ENCODE measurements at places on chromosomes 4 and X.
A peak's percentile ranks its signal among the peaks of the same experiment; 100 is the strongest.

GRCh38 chr4:87856816-87857215 lies 24.0 kb downstream of the MEPE start:
- DNase-seq = no peak

DNA sequence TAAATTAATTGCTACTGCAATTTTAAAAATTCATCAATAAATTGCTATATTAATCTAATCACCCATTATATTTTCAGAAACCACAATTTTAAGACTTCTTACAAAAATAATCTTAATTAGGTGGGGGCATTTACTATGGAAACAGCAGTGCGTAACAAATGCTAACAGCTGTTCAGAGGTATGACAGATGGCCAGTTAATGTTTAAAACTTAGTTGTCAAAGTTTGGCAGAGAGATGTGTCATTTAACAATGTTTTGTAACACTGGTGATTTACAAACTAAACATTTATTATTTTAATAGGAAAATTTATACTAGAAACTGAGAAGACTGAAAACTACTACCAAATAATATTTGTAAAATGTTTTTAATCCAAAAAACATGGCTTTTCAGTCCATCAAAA lies 85.2 kb upstream of the GPR34 start:
- no peak for DNase-seq

- no peak for DNase-seq
Measured at GRCh38 chr4:23268072-23268771, 575.5 kb downstream of the GBA3 start.

- no peak for DNase-seq
Measured at GRCh38 chr4:68617003-68617698, 41.0 kb upstream of the UGT2B17 start.

DNA sequence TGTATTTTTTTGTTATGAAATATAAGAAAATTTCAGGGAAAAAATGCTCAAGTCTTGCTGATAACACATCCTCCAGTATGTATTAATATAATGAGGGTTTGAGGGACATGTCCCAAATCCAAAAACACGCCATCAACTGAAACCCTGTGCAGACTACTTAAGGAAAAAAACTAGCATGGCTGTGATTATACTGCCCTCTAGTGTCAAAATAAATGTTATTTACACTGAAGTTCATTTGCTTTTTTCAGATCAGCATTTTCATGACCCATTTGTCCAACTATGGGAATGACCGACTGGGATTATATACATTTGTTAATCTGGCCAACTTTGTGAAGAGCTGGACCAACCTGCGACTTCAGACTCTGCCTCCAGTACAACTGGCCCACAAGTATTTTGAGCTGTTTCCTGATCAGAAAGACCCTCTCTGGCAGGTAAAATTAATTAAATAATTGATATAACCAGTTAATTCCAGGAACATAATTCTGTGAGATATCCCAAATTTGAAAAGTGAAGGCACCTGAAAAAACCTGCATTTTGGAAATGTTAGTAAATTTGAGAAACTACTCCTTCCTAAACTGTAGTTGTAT lies 128.5 kb downstream of the PRSS12 start:
- DNase-seq = peak; percentile 21

GRCh38 chr4:52655506-52655905 lies 3.6 kb downstream of the USP46 start:
- DNase-seq = no peak

DNA sequence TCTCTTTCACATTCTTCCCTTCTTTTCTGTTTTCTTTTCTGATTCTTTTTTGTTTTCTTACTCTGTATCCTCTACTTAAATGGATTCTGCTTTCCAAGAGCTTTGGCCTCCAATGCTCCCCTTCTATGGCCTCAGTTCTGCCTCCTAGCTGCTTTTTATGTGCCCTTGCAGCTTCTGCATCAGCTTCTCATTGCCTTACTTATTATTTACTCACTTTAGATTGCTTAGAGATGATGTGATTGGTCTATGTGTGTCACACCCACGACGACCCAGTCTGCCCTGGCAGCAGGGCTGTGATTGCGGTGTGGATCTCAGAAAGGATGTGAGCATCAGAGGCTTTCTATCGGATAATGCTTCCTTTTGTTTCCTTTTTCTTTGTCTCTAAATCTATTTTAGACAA lies 71.8 kb upstream of the SMARCA5 start:
- no peak for DNase-seq

DNA sequence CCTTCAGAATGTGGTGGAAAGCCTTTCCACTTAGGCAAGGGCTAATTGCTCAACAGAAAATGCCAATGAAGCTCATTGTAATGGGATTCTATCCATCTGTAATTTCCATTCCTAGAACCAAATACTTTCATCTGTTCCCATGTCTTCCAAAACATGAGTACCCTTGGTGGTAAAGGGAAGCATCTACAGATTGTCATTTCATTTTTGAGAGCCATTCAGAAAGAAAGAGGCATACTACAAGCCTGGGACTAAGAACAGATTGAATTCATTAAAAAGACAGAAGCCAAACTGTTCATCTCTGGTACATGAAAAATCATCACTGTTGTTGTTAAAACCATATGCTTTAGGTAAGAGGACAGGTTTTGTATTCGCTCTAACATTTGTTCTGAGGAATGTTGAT lies 43.6 kb upstream of the DCTD start:
- DNase-seq = no peak

GRCh38 chr4:85681921-85682320 lies 207.0 kb downstream of the ARHGAP24 start:
- no peak for DNase-seq

DNA sequence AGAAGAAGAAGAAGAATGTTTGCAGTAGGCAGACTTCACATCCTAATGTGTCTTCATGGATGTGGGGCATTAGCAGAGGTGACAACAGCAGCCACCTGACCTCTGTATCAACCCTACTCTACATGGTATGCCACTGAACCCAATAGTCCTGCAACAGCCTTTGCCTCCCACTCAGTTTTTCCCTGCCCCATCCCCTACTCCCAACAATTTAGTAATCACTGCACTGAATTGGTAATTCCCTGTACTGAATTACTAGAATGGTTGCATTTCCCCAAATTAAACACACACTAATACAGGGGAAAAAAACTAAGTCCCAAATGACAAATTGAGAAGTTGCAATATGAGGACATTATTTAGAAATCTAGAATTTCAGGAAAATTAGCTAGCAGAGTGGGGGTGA lies 31.4 kb upstream of the FAM241A start:
- DNase-seq = no peak

DNA sequence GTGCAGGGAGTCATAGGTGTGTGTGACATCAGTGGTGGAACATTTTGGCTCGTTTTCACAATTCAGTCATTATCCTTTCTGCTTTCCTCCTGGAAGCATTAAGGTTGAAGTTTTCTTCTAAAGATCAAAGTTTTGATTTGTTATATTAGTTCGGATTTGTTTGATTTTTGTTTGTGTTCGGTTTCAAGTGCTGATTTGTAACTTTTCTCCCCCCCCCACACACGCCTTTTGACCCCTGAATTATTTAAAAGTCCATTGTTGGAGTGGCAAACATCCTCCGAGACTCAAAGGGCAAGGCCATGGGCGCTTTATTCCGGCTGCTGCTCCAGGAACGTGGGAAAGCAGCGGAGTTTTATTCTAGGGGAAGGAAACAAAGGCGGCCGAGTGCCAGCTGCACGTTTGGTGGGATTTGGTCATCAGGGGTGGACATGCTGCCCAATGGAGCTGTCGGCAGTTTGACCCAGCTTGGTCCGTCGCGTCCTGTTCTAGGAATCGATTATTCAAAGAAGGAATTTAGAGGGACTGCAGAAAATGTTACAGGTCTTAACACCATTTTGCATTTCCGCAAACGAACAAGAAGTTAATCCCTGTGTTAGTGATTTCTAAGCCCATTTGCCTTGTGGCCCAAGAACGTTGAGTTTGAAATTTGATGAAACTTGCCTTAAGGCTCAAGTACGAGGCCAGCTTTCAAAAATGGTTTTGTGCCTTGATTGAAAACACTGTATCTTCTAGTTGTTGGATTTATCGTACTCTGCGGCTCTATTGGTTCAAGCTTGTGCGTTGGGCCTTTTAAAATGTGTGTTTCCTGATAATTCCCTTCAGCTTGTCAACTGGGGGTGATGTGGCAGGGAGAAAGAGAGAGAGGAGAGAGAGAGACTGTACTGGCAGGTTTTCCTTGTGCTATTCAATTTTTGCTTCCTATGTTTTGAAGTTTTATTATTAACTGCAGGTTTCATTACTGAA lies 565 bp upstream of the ZNF41 start:
- DNase-seq = no peak

Measured in GM12864 (cell line).